SJSA1 (cell line): ENCODE measurements at places on chromosomes 5 and 9. TPM values are rescaled to one million over a fixed set of nuclear protein-coding genes. Genes with fewer than 3 reads are reported as not detected.

- DNase-seq = no peak
These were observed 55.9 kb upstream of the RNU6ATAC start for GRCh38 chr9:134220311-134220710.

- DNase-seq = no peak
These were observed 703 bp downstream of the FAM120AOS start for GRCh38 chr9:93452710-93453046.

- DNase-seq = no peak
These were observed 340.7 kb downstream of the TLE4 start for GRCh38 chr9:79912318-79913070.

DNA sequence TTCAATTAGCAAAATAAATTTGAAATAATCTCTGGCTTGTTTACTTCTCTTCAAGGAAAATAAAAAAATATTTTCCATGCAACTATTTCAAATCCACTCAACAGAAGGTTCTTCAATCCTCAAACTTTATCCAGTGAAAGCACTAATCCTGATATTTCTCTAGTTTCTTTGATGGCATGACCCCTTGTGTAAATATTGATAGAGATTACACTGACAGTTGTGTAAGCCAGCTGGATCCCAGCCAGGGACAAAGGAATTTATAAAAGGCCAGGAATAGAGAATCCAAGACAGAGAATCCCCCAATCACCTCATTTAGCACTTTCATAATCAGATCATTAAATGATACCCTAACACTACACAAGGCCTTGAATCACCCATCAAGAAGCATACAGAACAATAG, 135.2 kb downstream of the GNA14 start:
- DNase-seq = no peak

DNA sequence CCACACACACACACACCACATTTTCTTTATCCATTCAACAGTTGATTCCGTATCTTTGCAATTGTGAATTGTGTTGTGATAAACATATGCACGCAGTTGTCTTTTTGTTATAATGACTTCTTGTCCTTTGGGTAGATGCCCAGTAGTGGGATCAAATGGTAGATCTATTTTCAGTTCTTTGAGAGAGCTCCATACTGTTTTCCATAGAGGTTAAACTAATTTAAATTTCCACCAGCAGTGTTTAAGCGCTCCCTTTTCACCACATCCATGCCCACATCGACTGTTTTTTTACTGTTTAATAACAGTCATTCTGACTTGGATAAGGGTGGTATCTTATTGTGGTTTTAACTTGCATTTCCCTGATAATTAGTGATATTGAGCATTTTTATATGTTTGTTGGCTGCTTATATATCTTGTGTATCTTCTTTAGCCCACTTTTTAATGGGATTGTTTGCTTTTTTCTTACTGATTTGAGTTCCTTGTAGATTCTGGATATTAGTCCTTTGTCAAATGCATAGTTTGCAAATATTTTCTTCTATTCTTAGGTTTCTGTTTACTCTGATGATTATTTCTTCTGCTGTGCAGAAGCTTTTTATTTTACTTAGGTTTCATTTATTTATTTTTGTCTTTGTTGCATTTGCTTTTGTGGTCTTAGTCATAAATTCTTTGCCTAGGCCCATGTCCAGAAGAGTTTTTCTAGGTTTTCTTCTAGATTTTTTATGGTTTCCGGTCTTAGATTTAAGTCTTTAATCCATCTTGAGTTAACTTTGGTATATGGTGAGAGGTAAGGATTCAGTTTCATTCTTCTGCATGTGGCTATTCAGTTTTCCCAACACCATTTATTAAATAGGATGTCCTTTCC, 82.4 kb downstream of the SH3RF2 start:
- no peak for DNase-seq

- no peak for DNase-seq
These were observed 41.5 kb downstream of the SVEP1 start for GRCh38 chr9:110537841-110538646.

DNA sequence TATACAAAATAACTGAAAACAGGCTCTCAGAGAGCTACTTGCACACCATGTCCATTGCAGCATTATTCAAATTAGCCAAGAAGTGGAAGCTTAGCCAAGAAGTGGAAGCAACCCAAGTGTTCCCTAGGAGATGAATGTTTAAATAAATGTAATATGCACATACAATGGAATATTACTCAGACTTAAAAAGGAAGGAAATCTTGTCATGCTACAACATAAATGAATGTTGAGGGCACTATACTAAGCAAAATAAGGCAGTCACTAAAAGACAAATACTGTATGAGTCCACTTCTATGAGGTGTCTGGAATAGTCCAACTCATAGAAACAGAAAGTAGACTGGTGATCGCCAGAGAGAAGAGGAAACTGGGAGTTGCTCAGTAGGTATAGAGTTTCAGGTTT, 438.1 kb downstream of the MAT2B start:
- DNase-seq = no peak

GRCh38 chr5:176579323-176579722, 30.2 kb downstream of the CDHR2 start:
- no peak for DNase-seq

- DNase-seq = no peak
These were observed 18.6 kb upstream of the DAP start for GRCh38 chr5:10779592-10779991.

DNA sequence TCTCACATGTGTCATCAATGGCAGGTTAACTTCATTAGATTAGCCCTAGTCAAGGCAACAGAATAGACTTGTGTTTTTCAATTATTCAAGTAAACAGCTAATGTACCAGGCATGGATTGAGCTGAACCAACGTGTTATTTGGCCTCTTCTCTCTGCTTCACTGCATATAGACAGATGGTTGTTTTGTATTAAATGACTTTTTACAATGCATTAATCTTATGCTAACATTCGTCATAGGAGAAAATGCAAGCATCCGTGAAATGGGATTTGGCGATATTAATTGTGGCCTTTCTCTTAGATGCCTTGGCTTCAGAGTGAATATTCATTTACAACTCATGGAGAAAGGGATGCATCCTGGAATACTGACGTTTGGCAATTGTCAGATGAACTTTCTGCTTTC, 208.0 kb downstream of the KCTD16 start:
- no peak for DNase-seq

DNA sequence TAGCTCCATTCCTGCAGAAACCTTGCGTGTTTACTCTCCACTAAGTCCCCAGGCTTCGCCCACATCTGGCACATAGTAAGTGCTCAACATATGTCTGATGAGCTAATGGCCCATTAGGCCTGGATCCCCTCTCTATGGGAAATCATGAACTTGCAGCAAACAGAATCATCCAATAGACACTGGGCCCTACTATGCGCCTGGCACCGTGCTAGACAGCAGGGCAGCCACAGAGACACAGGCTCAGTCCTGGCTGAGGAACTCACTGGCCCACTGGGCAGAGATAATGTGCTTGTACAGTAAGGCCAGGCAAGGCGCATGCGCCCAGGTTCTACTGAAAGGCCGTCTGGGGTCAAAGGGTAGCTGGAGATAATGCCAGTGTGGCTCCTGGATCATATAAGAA, 36.9 kb upstream of the FABP6 start:
- DNase-seq = no peak

GRCh38 chr9:98323831-98324135, 68.3 kb upstream of the TBC1D2 start:
- no peak for DNase-seq

GRCh38 chr5:98308231-98308630, 465.2 kb upstream of the RGMB start:
- no peak for DNase-seq

DNA sequence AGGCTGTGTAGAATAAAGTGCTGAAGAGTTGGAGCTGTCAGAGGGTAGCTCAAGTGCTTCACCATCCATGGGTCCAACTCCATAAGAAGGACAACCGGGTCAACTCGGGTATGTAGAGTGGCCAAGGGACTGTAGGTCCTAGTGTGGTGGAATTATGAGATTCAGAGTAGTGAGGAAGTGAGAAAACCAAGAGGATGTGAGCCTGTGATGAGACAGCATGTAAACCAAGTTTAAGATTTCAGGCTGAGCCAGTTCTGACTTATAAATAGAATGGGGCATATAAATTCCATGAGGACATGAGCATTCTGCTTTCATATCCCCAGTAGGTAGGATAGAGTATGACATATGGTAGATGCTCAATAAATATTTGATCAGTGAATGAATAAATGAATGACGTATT, 96.3 kb downstream of the CFAP95 start:
- no peak for DNase-seq

DNA sequence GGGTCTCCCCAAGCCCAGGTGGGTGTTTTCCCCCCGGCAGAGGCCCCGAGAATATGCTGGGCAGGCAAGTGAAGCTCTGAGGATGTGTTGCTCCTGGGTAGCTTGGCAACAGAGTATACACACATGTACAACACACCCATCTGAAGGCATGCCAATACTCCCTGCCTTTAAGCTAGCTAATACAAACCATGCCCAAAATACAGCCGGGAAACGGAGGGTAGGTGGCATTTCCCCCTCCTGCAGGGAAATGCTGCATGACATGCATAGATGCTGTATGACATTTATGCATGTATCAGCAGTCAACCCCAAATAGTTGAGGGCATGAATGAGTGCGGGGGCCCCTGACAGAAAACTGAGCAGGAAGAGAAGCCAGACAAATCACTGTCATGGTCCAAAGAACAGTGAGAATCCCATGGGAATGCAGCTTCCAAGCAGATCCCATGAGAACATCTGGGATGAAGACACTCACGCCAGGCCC, 614.1 kb downstream of the EBF1 start:
- DNase-seq = no peak

DNA sequence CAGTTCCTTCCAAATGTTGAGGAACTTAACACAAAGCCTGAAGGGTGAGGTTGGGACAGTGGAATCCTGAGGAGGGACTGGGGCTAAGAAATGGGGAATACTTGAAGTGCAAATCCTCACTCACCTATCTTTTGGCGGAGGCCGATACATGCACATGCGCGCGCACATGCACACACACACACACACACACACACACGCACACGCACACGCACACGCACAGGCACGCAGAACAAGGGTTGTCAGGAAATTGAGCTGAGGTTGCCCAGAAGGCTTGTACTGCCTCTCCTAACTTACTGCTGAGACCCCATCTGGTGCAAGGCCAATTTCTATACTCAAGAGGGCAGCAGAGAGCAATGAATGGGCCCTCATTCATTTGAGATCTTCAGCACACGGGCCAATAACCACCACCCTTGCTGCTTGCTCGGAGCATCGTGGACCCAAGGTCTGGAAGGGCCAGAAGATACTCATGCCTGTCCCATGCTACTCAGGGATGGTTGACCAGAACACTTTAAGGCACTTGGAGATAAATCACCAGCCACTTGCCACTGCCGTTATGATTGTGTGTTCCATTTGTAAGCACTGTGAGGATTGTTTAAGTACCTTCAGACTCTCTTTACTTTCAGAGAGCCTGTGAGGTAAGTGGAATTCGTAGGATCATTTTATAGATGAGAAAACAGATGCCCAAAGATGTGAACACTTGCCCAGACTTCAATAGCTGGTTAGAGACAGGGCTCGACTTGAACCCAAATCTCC, 21.5 kb downstream of the BTF3 start:
- DNase-seq = peak; percentile 69

- no peak for DNase-seq
These were observed 480.9 kb upstream of the CD180 start for GRCh38 chr5:67677422-67677970.

- no peak for DNase-seq
These were observed 35.5 kb downstream of the BHMT start for GRCh38 chr5:79147076-79147475.

DNA sequence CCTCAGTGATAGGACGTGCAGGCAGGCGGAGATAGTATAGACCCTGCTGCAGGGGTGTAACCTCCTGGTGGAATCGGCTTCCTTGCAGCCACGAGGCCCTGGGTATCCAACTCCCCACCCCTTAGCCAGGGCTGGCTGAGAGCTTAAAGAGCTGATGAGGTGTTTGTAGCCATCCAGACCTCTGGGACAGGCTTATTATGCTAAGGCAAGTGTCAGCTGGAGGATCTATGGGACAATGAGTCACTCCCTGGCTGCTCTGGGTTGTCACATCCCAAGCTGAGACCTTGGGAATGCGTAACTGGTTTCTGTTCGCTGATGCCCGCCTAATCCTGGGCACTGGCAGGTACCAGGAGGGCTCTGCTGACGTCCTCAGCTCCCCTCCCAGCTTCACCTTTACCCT, 38.9 kb downstream of the DAB2IP start:
- no peak for DNase-seq

DNA sequence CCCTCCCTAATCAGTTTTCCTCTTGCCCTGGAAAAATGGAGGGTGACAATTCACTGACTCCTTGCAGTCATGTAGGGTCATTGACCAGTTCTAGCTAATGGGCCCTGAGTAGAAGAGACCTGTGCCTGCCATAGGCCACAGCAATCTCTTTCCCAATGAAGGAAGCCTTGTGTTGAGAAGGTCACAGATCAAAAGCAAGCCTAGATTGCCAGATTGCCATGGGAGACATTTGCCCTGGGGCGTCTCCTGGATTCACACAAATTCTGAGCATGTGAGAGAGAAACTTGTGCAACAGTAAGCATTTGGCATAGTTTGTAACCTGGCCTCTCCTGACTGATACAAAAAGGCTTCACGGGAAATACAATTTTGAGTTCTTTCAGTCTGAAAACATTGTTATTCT, 148.0 kb downstream of the NUDT12 start:
- DNase-seq = no peak

DNA sequence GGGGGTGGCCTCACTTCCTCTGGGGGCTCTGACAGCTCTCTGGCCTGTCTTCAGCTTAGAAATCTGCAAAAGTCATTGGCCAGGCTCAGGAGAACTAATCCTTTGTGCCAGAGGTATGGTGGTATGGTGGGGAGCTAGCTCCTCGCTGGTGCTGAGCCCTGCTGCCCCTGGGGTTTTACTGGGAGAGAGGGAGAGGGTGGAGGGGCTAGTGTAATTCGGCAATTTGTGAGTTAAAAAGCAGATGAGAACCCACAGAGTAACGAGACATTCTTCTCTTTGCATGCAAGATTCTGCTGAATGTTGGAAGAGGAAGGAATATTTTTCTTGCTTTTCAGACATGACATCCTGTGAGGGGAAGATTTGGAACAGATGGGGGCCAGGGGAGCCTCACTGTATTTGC, 65.5 kb upstream of the SPRY4 start:
- DNase-seq = no peak

DNA sequence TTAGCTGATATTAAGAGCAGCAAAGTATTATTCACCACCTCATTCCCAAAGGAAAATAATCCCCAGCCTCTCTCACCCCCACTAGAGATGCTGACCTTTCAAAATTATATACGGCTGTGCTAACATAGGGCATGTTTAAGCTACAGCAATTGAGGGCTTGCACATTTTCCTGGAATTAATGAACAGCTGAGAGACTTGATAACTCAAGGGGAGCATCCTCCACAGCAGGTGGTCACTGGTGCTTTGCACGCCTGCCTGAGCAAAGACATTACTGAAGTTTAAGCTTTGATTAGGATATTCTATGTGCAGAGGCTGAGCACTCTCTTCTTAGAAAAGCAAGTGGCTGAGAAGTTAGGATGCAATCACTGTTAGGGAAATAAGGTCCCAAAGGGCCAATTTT, 230.9 kb downstream of the FAM114A2 start:
- DNase-seq = no peak

Gene GPR151
- not detected in 2 replicates for total RNA-seq

Gene TCF7
- 17.8 and 33.5 TPM in 2 replicates for total RNA-seq

Gene CREB3
- total RNA-seq = 39.2 and 86.7 TPM in 2 replicates

Gene IL7R
- total RNA-seq = 86.6 and 90.1 TPM in 2 replicates

Gene CTXN3
- not detected in 2 replicates for total RNA-seq

Gene PCA3
- total RNA-seq = not detected in 2 replicates

Gene AK8
- total RNA-seq = 0.13 TPM in 1 of 2 replicates, not detected in the other

Gene C9orf43
- 0.13 and 0.81 TPM in 2 replicates for total RNA-seq

Gene SMAD5
- total RNA-seq = 93.6 and 179 TPM in 2 replicates

Gene INSL6
- not detected in 2 replicates for total RNA-seq

Gene SPATA9
- total RNA-seq = 0.56 and 1.4 TPM in 2 replicates
